Large intestine (tissue), 12 donors: ENCODE measurements at places on chromosomes 7 and 10. TPM values are rescaled to one million over a fixed set of nuclear protein-coding genes. Genes with fewer than 3 reads are reported as not detected.

DNA sequence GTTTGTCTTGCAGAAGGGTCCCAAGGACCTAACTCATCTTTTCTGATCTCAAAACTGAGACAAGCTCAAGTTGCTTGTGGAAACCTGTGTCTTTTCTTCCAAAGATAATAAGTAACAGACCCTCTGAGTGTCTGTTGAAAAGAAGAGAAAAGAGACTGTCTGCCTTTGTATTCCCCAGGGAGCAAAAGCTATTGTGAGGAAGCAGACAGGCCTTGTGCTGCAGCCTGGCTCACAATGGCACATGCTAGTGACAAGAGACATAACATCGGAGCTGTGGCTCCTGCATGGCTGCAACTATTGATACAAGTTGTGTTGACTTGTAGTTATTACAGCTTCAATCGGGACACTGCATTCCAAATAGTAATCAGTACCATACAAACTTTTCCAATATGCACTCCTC lies 202.9 kb downstream of the DKK1 start:
- H3K27me3 ChIP-seq = no peaks in the 10 kb centered on the region
- no peak for DNase-seq
- no peak overlapping the region for H3K4me3 ChIP-seq
- no peaks in the 10 kb centered on the region for H3K36me3 ChIP-seq
- H3K4me1 ChIP-seq = no peaks in the 10 kb centered on the region

GRCh38 chr7:92732316-92733036 lies 103.9 kb downstream of the CDK6 start:
- no peaks in the 10 kb centered on the region for H3K27me3 ChIP-seq
- H3K36me3 ChIP-seq = peaks cover 4% of the 10 kb centered on the region
- no peak for DNase-seq
- H3K4me3 ChIP-seq = no peak overlapping the region
- no peak overlapping the region for H3K27ac ChIP-seq

- H3K27ac ChIP-seq = no peak overlapping the region
- no peak overlapping the region for H3K4me3 ChIP-seq
- H3K27me3 ChIP-seq = no peaks in the 10 kb centered on the region
- H3K36me3 ChIP-seq = no peaks in the 10 kb centered on the region
- DNase-seq = no peak
Observed at GRCh38 chr10:116783011-116783655, 40.8 kb upstream of the HSPA12A start.

DNA sequence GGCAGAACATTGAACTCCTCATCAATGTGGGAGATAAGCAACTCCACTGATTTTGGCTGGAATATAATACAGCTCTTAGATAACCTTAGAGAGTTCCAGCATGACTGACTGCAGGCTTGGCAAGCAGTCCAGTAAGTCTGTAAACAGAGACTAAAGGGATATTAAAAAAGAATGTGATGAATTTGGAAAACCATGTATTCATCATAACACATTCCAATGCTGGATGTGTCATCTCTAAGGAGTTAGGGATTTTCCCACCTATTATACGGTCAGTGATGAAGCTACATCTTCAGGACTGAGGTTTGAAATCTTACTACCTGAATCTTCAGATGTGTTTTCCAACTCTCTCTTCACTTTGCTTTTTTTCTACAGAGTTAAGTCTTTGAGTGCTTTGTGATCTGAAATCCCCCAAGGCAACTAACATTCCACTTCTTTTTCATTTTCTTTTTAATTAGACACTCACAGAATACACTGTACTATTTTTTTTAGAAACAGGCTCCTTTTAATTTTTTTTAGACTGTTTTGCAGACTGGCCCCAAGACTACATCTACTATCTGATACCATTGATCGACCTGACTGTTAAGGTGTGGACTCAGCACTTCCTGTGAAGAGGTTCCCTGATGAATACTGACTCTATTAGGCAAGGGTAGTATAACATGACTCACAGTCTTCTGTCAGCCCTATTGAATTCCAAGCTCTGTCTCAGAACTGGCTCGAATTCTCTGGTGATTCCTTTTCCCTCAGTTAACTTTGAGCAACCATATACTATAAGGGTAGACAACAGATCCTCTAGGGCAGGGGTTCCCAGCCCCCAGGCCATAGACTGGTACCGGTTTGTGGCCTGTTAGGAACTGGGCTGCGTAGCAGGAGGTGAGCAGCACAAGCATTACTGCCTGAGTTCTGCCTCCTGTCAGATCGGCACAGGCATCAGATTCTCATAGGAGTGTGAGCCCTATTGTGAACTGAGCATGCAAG lies 678.2 kb downstream of the GRM8 start:
- DNase-seq = no peak
- H3K27ac ChIP-seq = no peak overlapping the region
- no peaks in the 10 kb centered on the region for H3K36me3 ChIP-seq
- no peak overlapping the region for H3K4me3 ChIP-seq

GRCh38 chr7:55255496-55256445 lies 109.4 kb upstream of the LANCL2 start:
- H3K4me1 ChIP-seq = peaks cover 14% of the 10 kb centered on the region
- no peaks in the 10 kb centered on the region for H3K36me3 ChIP-seq
- peak; percentile 74 for DNase-seq
- peak overlapping the region; percentile 32 for H3K27ac ChIP-seq
- peak overlapping the region; percentile 47 for H3K4me3 ChIP-seq

DNA sequence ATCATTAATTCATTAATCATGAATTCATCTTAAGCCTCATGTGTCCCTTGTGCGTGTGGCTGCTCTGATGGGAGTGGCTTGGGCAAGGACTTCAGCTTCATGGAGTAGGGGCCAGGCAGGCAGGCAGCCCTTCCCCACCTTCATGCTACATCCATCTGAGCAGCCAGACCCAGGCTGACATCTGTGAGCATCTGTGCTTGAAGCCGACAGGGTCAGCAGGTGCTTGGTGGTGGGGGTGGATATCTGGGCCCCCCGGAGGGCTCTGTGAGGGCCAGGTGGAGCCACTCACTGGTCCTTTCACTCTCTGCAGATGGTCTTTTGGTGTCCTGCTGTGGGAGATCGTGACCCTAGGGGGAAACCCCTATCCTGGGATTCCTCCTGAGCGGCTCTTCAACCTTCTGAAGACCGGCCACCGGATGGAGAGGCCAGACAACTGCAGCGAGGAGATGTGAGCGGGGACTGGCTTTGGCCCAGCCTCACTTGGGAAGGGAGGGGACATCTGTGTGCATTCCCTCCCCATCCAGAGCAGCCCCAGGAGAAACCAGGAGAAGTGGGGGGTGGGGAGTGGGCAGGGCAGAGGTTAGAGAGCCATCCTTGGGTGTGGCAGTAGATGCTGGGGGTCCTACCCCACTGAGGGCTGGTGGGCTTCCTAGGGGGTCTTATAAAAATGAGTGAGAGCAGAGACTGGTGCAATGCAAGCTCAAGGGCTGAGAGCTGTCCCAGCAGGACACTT lies 14.7 kb upstream of the CSGALNACT2 start:
- H3K4me3 ChIP-seq = no peak overlapping the region
- no peak overlapping the region for H3K27ac ChIP-seq
- H3K4me1 ChIP-seq = no peaks in the 10 kb centered on the region
- H3K36me3 ChIP-seq = no peaks in the 10 kb centered on the region
- no peak for DNase-seq

Gene CDC14C
- 0.06 TPM for polyA plus RNA-seq

DNA sequence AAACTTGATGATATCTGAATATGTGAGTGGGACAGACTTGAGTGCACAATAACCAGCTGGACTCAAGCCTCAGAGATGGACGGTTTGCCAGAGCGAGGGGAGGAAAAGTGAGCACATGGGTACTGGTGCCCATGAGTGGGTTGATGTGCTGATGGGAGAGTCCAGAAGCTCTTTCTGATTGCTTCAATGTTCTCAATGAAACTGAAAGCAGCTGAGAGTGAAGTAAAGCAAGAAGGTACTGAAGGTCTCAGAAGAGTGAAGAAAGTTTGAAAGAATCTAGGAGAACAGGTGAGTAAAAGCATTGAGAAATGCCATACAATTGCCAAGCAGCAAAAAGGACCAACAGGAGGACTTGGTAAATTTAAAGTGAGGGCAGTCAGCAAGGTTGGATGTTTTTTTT lies 28.6 kb downstream of the CTTNBP2 start:
- no peak overlapping the region for H3K27ac ChIP-seq
- DNase-seq = no peak
- no peaks in the 10 kb centered on the region for H3K27me3 ChIP-seq
- no peaks in the 10 kb centered on the region for H3K36me3 ChIP-seq

Gene PALD1
- polyA plus RNA-seq = 6.1 TPM

DNA sequence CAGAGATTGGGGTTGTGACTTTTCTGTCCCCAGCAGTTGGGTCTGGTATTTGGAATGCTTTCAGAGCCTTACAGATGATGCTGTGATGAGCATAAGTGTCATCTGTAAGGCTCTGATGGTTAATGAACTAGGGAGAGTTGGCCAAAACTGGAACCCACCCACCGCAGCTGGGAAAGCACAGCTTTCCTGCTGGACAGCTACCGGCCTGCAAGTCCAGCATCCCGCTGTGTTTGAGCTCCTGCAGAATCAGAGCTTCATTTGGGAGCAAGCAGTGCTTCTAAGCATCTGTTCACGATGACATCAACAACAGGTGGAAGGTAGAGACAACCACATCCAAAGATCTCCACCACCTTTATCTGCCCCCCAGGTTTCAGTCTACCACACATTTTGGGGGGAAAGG lies 11.7 kb downstream of the UCN3 start:
- H3K4me1 ChIP-seq = no peaks in the 10 kb centered on the region
- H3K36me3 ChIP-seq = no peaks in the 10 kb centered on the region
- H3K4me3 ChIP-seq = no peak overlapping the region
- H3K27me3 ChIP-seq = no peaks in the 10 kb centered on the region
- no peak overlapping the region for H3K27ac ChIP-seq
- DNase-seq = no peak

DNA sequence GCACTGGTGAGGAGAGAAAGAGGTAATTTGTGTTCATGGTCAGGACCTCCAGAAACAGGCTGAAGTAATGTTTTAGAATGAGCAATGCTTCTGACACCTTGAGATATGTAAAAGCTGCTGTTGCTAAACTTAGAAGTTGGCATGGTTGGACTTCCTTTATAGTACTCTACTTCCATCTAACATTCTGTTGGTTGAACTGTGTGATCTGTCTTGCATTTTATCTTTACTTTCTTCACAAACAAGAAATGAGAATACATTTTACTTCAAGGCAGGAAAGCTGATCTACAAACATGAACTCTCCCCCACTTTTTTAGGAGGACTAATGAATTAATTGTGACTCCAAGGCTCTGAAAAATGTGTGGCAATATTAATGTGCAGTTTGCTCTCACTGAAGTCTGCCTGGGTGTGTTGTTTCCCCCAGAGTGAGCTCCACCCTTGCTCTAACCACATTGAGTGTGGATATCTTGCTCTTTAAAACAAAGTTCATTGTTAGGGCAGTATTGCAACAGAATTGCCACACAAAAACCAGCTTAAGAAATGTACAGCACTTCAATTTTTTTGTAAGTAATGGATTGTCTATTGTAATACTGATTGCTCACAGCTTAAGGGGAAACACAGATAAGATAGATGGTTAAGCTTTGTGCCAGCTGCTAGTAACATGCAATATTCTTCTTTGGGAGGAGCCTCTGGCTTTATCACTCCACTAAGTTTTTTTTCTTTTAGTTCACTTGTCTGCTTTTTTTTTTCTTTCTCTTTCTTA lies 69.0 kb downstream of the ADD3 start:
- peaks cover 45% of the 10 kb centered on the region for H3K4me1 ChIP-seq
- peak; percentile 95 for DNase-seq
- no peaks in the 10 kb centered on the region for H3K27me3 ChIP-seq
- peak overlapping the region; percentile 76 for H3K27ac ChIP-seq

DNA sequence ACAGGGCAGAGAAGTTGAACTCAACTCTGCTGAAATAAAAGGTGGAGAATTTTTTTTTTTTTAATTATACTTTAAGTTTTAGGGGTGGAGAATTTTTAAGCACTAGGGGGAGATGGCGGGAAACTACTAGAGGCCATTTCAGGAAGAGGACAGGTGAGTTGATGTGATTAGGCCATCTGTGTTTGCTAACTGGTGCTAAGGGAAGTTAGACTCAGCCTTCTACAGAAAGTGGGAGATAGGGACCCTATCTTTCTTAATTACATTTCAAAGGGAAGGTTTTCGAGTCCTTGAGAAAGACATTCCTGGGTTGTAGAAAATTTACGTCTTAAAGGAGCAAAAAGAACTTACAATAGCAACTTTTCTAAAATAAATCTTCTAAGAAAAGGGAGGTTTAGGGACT lies 124.8 kb downstream of the LHFPL3 start:
- H3K27me3 ChIP-seq = no peaks in the 10 kb centered on the region
- no peak overlapping the region for H3K4me3 ChIP-seq
- no peaks in the 10 kb centered on the region for H3K36me3 ChIP-seq

DNA sequence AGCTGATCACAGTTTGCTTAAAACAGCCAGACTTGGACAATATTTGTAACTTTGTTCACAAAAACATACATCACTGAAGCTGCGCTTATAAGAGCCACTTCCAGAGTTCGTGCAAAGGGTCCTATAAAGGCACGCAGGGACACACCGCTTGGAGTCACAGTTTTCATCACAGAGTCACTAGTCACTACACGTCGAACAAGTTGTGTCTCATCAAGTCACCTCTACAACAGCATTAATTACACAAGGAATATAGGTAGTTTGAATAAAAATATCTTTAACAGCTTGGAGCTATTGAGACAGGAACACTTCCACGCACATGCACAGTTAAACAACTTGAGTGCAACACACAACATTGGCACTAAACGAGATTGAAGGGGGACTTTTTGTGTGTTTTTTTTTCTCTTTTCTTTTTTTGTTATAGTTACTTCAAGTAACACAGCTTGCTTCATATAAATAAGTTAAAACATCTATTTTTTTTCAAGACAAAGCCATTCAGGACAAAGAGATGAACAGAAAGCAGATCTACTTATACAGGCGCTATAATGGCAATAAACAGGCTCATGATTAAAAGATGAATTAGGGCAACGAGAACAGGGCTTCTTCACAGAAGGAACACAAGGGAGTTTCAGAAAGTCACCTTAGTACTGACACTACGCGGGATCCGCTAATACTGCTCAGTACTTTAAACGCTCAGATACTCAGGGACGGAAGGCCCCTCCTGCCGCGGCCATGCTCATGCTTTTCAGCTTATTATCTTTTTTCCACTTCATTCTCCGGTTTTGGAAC lies 2.2 kb downstream of the HOXA5 start:
- peak overlapping the region; percentile 71 for H3K4me3 ChIP-seq
- H3K27ac ChIP-seq = peak overlapping the region; percentile 72
- H3K36me3 ChIP-seq = peaks cover 9% of the 10 kb centered on the region
- H3K27me3 ChIP-seq = peaks cover 26% of the 10 kb centered on the region

Gene C10orf95
- polyA plus RNA-seq = 4.2 TPM

- peak; percentile 21 for DNase-seq
- H3K27me3 ChIP-seq = no peaks in the 10 kb centered on the region
- no peaks in the 10 kb centered on the region for H3K4me1 ChIP-seq
- H3K27ac ChIP-seq = no peak overlapping the region
- H3K36me3 ChIP-seq = peaks cover 92% of the 10 kb centered on the region
Observed at GRCh38 chr10:77989081-77989724, 40.1 kb downstream of the POLR3A start.
